ENCODE measurements at places on chromosomes 3 and 15.

DNA sequence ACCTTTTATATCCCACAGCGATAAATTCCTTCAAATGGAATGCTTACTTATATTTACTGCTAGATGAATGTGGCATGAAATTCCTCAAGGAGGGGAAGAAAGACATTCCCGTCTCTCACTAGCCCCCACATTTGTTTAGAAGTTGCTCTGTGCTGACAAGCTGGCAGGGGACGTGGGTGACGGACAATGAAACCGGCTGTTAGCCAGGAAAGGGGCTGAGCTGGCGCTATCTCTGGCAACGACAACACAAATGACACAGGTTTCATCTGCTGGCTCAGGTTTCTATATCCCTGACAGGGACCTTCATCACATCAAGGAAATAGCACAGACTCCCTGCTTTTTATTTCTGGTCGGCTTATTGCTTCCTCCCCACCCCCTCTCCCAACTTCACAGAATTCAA lies 15.8 kb downstream of the RUVBL1 start:
- no peak for DNase-seq

GRCh38 chr3:155782390-155782953 lies 23.6 kb downstream of the C3orf33 start:
- DNase-seq: no peak

- no peak for DNase-seq
Measured at GRCh38 chr3:174863488-174863887, 4.4 kb downstream of the NAALADL2 start.

- DNase-seq: no peak
Measured at GRCh38 chr15:70204652-70205051, 106.9 kb upstream of the TLE3 start.

DNA sequence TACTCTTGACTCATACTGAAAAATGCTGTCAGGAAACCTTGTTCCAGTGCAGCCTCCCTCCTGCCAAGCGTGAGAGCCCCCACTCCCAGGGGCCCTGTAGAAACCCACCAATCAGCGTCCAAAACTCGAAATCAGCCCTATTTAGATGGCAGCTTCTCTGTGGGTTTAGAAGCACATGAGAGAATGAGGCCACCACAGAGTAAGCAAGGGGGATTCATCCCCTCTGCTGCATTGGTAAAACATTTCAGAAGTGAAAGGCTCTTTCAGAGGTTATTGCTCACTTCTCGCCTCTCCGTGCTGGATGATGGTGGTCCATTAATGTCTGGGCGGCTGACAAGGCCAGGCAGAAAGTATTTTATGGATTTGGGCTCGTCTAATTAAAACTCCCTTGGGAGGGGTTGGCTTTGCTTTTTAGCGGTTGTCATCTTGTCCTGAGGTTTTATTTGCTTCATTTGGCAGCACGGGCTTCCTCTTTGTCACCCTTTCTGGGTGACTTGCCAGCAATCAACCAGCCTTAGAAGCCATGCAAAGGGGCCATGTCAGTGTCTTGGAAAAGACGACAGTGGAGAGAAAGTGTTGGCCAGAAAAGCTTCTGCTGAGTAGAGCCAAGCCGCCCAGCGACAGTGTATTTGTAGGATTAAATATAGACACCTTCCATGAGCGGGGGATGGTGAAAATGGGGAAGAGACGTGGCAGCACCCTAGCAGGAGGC lies 145.5 kb downstream of the ATP10A start:
- no peak for DNase-seq

- DNase-seq: no peak
Measured at GRCh38 chr3:128334766-128335165, 131.9 kb downstream of the DNAJB8 start.

DNA sequence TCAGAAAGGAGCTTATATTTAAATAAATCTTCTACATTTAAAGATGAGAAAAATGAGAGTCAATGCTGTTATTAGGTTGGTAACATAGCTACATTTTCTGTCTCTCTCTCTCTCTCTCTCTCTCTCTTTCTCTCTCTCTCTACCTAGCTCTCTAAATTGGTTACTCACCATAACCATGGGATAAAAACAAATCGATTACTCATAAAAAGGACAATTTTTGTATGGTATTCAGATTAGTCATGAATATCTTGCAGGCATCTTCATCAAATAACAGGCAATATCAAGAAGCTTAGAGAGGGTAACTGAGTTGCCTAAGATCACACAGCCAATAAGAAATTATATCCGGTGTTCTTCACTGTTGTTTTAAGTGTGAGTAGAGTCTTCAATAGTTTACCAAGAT lies 81.8 kb upstream of the ALCAM start:
- DNase-seq: no peak

- no peak for DNase-seq
Measured at GRCh38 chr15:27808182-27808581, 290.9 kb downstream of the OCA2 start.

DNA sequence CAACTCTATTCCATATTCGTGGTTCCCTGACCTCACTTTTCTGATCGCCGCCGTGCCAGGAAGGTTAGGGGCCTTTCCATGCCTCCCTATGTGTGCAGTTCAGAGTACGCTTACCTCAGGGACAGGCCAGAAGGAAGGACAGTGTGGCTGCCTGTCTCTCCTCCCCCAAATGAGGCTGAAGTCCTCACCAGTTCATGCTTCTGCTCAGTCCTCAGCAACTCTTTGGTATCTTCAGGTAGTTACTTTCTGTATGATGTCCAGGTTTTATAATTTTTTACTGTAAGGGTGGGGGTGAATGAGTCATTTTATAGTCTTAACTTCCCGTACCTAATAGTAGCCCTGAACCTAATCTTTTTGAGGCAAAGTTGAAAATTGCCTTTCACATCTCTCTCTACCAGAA lies 98.7 kb downstream of the VPS8 start:
- DNase-seq: no peak

DNA sequence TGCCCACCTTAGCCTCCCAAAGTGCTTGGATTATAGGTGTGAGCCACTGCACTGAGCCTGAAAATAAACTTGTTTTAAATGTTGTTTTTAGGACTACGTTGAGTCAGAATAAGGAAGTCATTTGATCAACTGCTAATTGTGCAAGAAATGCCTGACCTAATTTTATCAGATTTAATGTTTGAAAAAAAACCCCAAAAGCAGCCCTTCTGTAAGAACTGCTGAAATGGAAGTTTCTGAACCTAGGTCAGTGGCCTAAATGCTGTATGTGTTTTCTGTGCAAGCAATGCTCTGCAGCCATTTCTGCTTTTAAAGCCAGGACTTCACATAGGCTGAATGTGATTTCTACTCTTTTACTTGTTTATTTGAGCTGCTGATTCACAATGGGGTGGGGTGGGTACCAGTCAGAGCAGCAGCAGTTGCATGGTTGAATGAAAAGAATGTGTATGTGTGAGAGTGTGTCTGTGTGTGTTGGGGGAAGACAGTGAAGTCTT lies 6.6 kb downstream of the GPX1 start:
- no peak for DNase-seq

DNA sequence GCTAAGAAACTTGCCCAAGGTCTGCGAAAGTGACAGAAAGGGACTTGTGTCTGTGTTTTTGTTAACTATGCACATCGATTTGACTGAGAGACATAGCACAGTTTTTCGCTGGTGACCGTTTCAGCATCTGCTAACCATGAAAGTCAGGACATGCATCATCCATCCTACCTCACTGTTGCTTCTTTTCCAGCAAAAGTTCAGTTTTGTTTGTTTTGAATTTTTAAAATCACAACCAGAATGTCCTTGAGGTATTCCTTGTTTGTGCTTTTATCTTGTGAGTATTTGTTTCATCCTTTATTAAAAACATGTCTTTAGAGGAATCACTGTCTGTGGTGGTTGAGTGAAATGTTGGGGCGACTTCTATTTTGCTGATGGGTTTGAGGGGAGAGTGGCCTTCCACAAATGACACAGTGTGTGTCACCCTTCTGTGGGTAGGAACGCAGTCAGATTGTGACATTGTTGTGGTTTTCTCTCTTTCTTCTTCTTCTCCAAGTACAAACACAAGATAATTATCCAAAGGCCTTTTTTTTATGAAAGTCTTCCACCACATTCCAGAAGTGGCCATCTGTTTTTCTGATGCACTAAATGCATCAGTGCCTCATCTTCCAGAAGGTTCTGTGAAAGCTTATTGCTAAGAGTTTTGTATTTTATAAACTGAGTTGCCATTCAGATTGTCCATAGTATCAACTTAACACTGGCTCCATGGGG lies 214.4 kb upstream of the NR2E3 start:
- DNase-seq: no peak

GRCh38 chr15:68330416-68330815 lies 52.9 kb downstream of the FEM1B start:
- no peak for DNase-seq

DNA sequence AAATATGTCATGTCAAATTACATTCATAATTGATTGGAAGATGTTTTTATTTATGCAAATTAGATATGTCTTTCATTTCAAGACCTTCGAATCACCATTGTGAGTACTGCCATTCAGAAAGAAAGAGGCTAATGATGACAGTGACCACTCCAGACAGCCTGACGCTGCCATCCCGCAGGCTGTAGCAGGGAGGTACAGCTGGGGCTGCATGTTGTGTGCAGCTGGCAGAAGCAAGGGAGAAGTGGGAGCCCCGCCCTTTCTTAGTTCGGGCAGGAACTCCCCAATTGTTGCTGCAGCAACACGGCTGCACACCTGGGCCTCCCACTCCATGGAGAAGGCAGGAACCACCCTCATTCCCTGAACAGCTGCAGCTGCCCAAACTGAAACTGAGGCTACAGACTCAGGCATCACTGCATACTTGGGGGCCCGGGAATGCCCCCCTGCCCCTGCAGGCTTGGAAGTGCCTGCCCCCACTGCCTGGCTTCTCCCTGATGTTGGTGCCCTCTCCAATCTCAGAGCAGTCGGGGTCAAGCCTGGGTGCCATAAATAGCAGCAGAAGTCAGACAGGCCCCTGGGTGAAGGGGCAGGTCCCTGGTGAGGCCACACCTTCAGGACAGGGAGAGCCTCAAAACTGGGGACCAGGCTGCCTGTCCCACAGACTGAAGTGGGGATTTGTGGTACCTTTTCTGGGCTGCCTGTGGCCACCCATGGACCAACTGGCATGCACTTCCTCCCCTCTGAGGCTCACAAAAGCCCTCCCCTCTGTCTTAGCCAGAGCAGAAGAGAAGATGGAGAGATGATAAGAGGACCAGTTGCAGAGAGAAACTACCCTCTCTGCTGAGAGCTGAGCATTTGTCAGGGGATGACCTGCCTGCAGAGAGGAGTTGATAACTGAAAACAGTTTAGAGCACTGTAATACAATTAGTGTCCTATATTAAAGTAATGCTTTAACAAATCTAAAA lies 964.6 kb downstream of the SI start:
- no peak for DNase-seq

DNA sequence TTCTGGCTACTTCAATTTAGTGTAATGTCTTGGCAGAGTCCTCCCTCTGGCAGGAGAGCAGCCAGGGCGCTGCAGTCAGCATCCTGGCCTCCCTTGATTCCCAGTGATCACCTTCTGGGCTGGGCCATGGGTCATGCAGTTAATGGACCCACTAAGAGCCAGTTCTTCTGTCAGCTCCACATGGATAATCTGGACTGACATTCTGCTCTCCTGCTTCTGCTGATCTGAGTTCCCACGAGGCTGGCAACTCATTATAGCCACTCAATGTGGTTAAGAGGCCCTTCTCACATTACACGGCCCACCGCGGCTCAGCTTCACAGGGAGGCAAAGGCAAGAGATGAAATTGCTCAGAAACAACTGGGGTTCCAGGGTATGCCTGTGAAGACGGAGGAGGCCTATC lies 94.0 kb downstream of the WDR76 start:
- no peak for DNase-seq

GRCh38 chr3:161413127-161413854 lies 42.0 kb upstream of the SPTSSB start:
- DNase-seq: no peak

DNA sequence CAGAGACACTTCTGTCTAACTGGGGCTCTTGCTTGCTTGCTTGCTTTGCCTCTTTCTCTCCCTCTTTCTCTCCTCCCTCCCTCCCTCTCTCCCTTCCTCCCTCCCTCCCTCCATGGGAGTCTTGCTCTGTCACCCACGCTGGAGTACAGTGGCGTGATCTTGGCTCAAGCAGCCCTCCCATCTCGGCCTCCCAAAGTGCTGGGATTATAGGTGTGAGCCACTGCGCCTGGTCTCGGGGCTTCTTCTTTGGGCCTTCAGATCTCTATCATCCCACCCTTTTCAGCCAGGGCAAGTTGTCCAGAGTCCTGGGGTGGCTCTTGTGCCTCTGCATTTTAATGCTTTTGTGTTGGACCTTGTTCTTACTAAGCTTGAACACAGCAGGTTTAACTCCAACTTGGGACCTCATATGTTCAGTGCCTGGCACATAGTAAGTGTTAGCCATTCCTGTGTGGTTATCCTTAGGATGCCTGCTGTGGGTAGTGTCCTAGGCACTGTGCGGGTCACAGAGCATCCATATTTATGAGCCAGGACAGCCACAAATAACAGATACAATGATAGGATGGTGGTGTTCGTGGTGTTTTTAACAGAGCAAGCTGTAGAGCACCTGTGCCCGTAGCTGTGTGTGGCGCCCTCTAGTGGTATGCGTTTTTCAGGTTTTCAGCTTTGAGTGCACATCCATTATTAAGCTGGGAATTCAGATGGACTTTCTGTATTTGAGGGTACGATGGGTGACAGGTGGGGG lies 75.1 kb downstream of the CCK start:
- no peak for DNase-seq

DNA sequence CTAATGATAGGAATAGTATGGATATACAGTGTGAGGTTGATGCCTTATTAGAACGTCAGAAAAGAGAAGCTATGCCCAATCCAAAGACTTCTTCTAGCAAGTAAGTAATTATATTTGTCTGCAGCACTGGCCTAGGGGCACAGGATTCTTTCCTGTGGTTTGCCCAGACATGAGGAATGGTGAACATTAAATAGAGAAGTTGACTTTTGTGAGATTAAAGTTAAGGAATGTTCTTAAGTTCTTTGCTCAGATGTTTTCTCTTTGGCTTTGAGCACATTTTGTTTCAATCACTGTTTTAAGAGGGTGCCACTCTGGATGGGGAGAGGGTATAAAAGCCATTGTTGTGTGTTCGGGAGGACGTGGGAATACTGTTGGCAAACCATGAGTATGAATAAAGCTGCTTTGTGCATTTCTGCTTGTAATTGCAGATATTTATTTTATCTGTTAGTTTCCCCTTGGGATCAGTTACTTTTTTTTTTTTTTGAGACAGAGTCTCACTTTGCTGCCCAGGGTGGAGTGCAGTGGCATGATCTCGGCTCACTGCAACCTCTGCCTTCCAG lies 8.3 kb downstream of the KIF23 start:
- no peak for DNase-seq

- DNase-seq: no peak
Measured at GRCh38 chr15:74328331-74329056, 39.0 kb downstream of the CYP11A1 start.

GRCh38 chr3:173045770-173046382 lies 95.2 kb downstream of the SPATA16 start:
- no peak for DNase-seq

DNA sequence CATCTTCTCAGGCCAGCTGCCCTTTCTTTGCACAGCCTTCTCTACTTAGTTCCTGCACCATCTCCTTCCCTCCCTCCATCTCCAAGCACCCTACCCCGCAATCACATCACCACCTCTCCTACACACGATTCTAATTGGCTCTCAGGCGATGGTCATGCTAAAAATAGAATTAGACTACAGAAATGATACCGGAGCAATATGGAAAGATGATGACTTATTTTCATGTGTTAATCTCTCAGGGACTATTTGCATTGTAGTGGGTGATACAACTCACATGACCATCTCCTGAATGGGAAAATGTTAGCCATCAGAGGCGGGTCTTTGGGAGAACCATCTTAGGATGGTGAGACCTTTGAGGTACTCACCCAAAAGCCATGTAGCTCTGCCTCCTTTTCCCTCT lies 54.7 kb upstream of the PPARG start:
- no peak for DNase-seq
